ENCODE measurements at places on chromosomes 4 and X.

- DNase-seq: no peak
Measured at GRCh38 chr4:3363411-3364141, 70.8 kb downstream of the RGS12 start.

DNA sequence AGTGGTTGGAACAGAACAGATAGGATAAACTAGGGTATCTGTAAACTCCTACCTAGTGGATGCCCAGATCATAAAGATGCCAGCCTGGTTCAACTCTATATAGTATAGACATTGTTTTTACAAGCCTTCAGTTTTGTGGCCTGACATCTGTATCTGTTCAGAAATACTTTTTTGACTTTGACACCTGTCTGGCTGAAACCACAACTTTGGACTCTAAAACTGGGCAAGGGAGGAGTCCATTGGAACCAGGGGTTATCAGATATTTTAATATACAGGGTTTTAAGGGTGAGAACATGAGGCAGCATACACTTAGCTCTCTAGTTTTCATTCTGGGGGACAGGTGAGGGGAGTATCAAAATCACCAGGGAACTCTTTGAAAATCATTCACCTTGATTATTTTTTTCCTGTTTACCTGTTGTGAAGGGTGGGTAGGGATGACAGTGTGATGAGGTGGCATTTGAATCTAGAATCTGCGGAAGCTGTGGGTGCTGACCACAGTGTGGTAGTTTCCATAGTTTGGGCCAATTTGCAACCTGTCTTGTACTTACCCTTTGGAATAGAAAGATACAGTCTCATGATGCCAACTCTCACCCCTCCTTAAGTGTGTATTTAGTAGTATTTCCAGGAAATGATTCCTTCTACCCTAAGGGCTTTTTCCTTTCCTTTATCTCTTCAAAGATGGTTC lies 20.6 kb downstream of the GAB1 start:
- DNase-seq: no peak

GRCh38 chr4:136551753-136552152 lies 980.5 kb downstream of the PCDH18 start:
- DNase-seq: no peak

DNA sequence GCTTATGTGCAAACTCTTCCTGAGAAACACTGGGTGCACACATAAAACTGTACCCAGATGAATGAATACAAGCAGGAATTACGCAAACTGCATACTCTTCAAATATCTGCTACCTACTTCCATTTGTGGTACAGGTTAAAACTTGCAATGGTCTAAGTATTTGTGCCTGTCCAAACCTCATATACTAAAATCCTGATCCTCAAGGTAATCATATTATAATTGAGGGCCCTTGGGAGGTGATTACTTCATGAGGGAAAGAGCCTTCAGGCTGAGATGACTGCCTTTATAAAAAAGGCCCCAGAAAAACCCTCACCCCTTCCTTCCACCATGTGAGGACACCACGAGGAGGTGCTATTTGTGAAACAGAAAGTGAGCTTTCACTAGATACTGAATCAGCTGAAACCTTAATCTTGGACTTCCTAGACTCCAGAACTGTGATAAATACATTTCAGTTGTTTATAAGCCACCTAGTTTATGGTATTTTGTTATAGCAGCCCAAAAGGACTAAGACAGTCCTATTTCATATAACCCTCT lies 1977.2 kb downstream of the PCDH7 start:
- DNase-seq: no peak

GRCh38 chr4:3645711-3646679 lies 113.8 kb upstream of the LRPAP1 start:
- no peak for DNase-seq
